Glutamatergic neuron (in vitro differentiated cells): ENCODE measurements at places on chromosomes 7 and 10.

GRCh38 chr10:114664127-114664526 lies 6.1 kb upstream of the ABLIM1 start:
- no peak for DNase-seq

DNA sequence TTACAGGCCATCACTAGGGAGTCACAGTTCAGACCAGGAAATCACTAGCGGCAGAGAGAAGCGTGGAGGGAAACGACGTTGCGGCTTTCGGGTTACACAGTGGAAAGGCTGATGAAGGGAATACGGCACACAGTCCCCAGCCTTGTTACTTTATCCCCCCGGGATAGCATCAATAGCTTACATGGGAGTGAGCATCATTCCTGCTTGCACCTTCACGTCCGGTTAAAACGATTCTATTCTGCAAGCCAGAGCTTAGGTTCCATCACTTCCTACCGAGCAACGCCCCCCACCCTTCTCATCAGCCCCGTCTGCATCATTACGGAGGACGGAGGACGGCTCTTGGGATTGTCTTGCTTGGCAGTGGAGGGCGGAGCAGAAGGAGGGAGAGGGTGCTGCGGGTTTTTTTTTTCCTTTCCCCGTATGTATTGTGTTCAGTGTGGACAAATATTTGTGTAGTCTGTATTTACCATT lies 124.9 kb downstream of the CLEC2L start:
- DNase-seq = no peak

DNA sequence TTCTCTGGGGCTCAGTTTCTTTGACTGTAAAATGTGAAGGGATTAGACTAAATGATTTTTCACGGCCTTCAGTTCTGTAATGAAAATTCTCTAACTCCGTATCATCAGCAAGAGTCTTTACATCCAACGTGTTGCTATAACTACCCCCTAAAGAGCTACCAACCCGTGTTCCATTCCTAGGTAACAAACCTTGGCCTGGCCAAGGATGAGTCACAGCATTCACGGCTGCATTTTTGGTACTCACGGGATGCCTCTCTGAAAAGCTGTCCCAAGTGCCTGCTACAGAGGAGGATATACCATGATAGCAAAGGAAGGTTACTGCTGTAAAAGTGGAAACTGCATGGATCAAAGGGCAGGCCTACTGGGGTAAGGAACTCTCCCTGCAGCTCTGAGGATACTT lies 5.9 kb downstream of the LRRC4 start:
- no peak for DNase-seq

GRCh38 chr7:17234030-17234397 lies 64.4 kb upstream of the AHR start:
- DNase-seq = no peak

DNA sequence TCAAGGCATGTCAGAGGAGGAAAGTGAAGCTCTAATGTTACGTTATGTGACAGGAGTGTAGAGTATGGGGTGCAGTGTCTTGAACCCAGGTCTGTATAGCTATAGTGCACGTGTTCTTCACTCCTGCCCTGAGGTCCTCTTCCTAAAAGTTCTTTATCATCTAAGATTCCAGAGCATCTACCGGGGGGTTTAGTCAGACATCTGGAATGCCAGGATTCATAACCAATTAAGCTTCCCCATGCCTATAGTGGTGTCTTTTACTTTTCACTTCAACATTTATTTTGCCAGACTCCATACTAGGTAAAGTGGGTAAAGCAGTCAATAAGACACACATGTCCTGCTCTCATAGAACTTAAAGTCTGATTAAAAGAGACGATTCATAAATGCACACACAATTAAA lies 22.4 kb downstream of the PPP1R3C start:
- no peak for DNase-seq

- DNase-seq = no peak
Observed at GRCh38 chr7:128053023-128053422, 21.8 kb upstream of the LRRC4 start.

DNA sequence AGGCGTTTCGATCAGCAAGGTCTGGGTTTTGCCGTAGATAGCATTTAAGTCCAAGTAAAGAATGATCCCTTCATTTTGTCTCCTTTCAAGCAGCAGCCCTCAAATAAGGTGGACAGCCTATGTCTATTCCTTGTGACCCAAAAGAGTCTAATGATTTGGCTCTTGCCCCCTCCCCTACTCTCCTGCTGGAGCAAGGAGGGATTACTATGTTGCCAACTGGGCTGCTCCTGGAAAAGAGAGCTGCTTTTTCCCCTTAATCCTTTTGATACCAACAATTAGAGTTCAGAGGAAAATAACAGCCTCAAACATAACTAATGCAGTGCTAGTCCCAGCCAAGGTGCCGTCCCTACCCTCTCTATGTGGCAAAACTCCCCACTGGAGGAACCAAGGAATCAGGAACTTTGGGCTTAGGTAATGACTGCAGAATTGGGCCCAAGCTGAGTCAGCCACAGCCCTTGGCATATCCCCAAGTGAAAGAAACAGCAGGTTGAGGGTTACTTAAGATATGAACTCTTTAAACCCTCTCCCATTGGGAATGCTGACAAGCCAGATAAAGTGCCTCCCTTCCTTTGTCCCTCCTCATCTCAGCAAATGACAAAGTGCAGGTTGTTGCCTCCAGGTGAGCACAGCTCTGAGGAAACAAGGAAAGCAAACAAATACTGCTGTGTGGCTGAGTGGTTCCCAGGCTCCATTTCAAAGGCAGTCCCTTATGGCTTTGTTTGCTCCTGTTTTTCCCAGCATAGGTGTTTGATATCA lies 643.7 kb downstream of the INHBA start:
- DNase-seq = no peak

- DNase-seq = no peak
Observed at GRCh38 chr10:6721964-6722615, 142.0 kb upstream of the PRKCQ start.

GRCh38 chr10:59558066-59558465 lies 151.6 kb downstream of the SLC16A9 start:
- DNase-seq = no peak
